ENCODE measurements at places on chromosomes 1 and 21.
A peak's percentile ranks its signal among the peaks of the same experiment; 100 is the strongest.

- H3K27ac ChIP-seq: no peak overlapping the region
- H3K36me3 ChIP-seq: no peaks in the 10 kb centered on the region
- no peaks in the 10 kb centered on the region for H3K4me1 ChIP-seq
- DNase-seq: no peak
- no peaks in the 10 kb centered on the region for H3K27me3 ChIP-seq
Measured at GRCh38 chr1:56675763-56676162, 30.6 kb downstream of the PRKAA2 start.

DNA sequence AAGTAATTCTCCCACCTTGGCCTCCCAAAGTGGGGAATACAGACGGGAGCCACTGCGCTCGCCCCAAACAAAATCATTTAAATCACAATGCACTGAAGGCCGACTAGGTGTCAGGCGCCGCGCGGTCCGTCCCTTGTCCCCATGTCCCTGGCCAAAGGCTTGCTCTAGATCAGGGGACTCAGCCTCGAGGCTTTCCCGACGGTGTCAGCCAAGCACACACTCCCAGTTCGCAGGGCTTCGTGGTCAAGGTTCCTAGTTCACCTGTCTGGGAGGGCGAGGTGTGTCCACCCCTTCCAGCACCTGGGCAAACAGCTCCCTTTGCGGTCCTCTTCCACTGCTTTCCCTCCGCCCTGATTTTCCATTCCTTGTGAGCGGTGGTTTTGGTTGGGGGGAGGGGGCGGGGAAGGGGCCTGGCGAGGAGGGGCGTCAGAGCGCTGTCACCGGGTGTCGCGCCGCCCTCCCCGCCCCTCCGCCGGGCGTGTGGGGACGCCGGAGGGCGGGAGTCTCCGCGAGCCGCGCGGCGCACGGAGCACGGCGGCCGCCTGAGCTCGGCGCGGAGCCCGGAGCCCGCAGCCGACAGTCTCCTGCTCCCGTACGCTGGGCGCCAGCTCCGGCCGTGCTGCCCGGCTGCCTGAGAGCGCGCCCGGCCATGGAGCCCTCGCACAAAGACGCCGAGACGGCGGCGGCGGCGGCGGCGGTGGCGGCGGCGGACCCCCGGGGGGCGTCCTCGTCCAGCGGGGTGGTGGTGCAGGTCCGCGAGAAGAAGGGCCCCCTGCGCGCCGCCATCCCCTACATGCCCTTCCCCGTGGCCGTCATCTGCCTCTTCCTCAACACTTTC, at the start of gene STUM:
Gene STUM, plus strand, starts transcription at position 509 of the 838 bp plus-strand sequence. Its CDS starts 141 bp downstream, at position 650.
- H3K4me1 ChIP-seq: peaks cover 31% of the 10 kb centered on the region
- no peaks in the 10 kb centered on the region for H3K36me3 ChIP-seq
- DNase-seq: no peak

DNA sequence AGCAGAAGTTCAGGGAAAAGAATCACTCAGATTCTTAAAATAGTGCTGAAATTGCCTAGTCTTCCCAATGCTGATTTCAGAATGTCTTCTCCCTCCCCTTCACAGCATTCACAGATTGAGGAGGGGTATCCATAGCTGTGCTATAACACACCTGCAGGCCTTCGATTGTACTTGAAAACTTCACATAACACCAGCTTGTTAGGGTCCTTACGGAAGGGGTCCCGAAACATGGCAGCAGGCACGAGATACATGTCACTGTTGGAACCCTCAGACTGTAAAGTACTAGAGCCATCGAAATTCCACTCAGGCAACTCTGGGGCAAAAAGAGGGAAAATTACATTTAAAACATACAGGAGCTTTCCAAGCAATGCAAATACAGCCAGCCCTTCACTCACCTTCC, 4.6 kb downstream of the GLUL start:
- H3K36me3 ChIP-seq: peaks cover 46% of the 10 kb centered on the region
- peaks cover 21% of the 10 kb centered on the region for H3K4me1 ChIP-seq
- H3K27ac ChIP-seq: no peak overlapping the region
- no peak for DNase-seq

GRCh38 chr1:245933431-245934045, 573.5 kb downstream of the SMYD3 start:
- no peaks in the 10 kb centered on the region for H3K27me3 ChIP-seq
- no peak overlapping the region for H3K4me3 ChIP-seq
- H3K36me3 ChIP-seq: no peaks in the 10 kb centered on the region
- H3K4me1 ChIP-seq: no peaks in the 10 kb centered on the region
- DNase-seq: no peak

GRCh38 chr1:147236959-147237791, 5.3 kb upstream of the CHD1L start:
- no peak for DNase-seq
- H3K27ac ChIP-seq: no peak overlapping the region
- H3K4me1 ChIP-seq: no peaks in the 10 kb centered on the region
- H3K36me3 ChIP-seq: no peaks in the 10 kb centered on the region

DNA sequence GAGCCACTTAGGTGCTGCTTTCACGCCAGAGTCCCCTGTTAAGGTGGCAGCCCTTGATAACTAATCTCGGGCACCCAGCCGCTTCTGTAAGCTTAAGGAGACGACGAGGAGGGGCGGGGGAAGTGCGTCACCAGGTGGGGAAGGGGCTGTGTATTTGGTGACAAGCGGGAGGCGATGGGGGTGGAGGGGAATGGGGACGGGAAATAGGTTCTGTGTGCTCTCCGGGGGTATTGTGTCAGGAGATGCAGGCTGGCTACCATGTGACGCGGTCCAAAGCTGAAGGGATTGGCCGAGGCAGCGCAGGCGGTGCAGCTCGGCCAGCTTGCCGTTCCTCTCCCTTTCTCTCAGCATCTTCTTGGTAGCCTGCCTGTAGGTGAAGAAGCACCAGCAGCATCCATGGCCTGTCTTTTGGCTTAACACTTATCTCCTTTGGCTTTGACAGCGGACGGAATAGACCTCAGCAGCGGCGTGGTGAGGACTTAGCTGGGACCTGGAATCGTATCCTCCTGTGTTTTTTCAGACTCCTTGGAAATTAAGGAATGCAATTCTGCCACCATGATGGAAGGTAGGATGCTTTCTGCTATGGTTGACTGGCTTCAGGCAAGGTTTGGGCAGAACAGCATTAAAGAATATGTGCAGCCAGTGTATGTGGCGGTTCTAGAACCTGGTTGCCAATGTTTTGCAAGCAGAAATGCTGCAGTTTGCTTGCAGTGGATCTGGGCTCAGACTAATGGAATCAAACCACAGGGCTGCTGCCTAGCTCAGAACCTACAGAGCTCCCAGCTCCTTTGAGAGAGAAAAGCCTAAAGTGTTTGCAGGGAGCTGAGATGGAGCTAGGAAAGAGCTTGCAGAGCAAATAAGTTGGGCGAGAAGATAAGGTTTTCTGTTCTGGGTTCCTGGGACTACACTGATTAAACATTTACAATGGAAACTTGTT, at the start of gene SGIP1:
Gene SGIP1, plus strand, starts transcription at position 350 of the 937 bp plus-strand sequence. Its CDS starts 206 bp downstream, at position 556.
- no peaks in the 10 kb centered on the region for H3K27me3 ChIP-seq
- H3K4me3 ChIP-seq: peak within 1 kb of the TSS; percentile 64
- peak within 1 kb of the TSS; percentile 84 for H3K27ac ChIP-seq
- H3K4me1 ChIP-seq: peaks cover 9% of the 10 kb centered on the region
- no peaks in the 10 kb centered on the region for H3K36me3 ChIP-seq

DNA sequence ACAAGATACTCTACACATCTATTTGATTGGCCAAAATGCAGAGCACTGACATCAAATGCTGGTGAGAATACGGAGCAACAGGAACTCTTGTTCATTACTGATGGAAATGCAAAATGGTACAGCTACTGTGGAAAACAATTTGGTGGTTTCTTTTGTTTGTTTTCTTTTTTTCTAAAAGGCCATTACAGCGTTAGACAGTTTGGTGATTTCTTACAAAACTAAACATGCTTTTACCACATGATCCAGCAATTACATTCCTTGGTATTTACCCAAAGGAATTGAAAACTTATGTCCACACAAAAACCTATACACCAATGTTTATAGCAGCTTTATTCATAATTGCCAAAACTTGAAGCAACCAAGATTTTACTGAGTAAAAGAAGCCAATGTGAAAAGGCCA, 66.4 kb upstream of the FBXO28 start:
- H3K4me3 ChIP-seq: no peak overlapping the region
- DNase-seq: no peak
- H3K4me1 ChIP-seq: no peaks in the 10 kb centered on the region

DNA sequence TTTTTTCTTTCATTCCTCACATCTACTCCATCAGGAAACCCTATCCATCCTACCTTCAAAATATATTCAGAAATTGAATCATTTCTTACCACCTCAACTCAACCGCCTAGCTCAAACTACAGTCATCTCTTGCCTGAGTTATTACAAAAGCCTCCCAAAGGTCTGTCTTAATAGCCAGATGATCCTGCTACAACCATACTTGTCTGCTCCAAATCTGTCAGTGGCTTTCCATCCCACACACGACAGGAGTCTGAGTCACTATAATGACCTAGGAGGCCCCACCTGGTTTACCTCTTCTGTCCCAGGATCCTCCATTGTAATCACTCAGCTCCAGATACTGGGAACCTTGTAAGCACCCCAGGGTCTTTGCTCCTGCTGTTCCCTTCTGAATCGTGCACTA, 37.1 kb upstream of the IL12RB2 start:
- H3K36me3 ChIP-seq: no peaks in the 10 kb centered on the region
- no peaks in the 10 kb centered on the region for H3K27me3 ChIP-seq
- no peak overlapping the region for H3K4me3 ChIP-seq
- no peak overlapping the region for H3K27ac ChIP-seq

DNA sequence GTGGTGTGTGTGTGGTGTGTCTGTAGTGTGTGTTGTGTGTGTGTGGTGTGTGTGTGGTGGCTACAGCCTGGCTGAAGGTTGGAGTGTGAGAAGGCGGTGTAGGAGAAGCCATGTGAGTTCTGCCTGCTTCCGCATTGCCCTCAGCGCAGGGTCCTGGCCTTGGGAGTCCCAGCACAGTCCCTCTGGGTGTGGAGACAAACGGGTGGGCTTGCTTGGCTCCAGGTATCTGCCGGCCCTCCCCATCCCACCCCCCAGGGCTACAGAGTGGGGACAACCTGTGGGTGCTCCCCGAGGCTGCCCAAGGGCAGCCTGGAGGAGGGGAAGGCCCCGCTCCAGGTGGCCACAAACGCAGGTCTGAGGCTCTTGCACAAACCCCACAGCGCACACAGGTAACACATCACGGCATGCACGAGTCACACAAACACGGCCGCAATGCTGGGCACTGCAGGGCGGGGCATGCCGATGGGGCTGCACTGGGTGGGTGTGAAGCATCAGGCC, 31.7 kb upstream of the ADARB1 start:
- H3K36me3 ChIP-seq: no peaks in the 10 kb centered on the region
- H3K27ac ChIP-seq: no peak overlapping the region
- H3K27me3 ChIP-seq: no peaks in the 10 kb centered on the region
- peaks cover 6% of the 10 kb centered on the region for H3K4me1 ChIP-seq

DNA sequence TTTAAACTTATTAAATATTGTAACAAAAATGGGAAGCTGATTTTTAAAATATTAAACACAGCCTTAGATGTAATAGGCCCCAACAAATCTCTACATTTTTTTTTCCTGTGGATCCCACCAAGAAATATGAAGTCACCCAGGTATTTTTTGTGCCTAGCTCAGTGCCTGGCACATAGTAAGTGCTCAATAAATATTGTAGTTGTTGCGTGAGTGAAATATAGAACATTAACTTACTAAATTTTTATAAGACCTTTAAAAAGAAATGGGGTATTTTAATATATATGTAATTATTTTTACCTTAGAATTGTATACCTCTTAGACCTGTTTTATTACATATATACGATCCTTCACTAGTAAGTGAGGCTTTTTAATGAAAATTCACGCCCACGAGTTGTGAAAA, 569 bp upstream of the DNAH14 start:
- H3K4me1 ChIP-seq: peaks cover 4% of the 10 kb centered on the region
- no peak overlapping the region for H3K27ac ChIP-seq
- no peak for DNase-seq
- no peaks in the 10 kb centered on the region for H3K27me3 ChIP-seq

GRCh38 chr1:59179673-59180072, 117.2 kb upstream of the FGGY start:
- no peaks in the 10 kb centered on the region for H3K36me3 ChIP-seq
- no peak for DNase-seq
- H3K27me3 ChIP-seq: no peaks in the 10 kb centered on the region
- no peak overlapping the region for H3K27ac ChIP-seq
- peaks cover 3% of the 10 kb centered on the region for H3K4me1 ChIP-seq

DNA sequence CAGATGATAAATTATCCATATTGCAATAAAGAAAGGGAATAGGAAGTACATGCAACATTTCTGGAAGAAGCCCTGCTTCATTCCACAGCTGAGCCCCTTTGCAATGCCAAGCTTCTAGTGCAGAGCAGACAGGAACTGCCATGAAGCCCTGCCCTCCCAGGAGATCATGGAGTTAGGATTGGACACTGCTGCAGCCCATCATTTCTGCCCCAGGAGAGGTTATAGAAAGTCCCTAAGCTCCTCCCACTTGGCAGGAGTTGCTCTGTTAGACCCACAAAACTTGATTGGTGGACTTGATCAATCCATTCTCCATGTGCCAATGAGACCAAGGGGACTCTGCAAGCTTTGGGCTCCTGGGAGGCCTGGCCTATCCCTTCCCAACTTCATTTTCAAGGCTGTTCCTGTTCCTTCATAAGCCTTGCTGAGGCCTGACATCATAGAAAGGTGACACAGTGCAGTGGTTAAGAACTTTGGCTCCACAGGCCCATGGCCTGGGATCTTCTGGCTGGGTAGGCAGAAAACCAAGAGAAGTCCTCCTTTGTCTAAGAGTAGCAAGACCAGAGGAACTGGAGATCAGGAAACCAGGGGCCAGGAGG, 1.3 kb upstream of the LAPTM5 start:
- H3K27me3 ChIP-seq: no peaks in the 10 kb centered on the region
- peak; percentile 62 for DNase-seq
- H3K36me3 ChIP-seq: no peaks in the 10 kb centered on the region

DNA sequence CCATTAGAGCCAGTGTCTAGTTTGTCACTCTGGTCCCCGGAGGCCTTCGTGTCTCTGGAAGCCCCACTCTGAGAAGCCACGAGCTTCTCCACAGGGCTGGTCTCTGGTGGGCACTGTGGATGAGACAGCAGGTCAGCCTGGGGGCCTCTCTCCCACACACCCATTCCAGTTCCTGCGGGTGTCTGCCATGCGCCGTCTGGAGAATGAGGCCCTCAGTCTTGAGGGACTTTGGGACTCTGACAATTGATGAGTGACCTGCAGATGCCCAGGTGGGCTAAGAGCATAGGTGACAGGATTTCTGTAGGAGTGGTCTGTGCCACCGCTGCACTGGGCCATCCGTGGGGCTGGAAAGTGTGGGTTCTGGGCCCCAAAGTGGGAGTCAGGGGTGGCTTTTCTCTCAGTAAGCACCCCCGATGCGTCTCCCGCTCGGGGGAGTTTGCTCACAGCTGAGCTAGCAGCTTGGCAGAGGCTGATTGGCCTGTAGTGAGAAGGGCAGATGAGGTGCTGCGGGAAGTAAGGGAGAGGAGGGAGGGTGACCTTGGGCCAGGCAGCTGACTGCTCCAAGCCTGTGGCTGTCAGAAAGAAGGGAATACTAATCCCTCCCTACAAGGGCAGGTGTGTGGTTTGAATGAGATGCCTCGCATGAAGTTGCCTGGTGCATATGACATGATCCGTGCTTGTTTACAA, 26.4 kb downstream of the LHX4 start:
- no peak overlapping the region for H3K4me3 ChIP-seq
- H3K27me3 ChIP-seq: peaks cover 18% of the 10 kb centered on the region

DNA sequence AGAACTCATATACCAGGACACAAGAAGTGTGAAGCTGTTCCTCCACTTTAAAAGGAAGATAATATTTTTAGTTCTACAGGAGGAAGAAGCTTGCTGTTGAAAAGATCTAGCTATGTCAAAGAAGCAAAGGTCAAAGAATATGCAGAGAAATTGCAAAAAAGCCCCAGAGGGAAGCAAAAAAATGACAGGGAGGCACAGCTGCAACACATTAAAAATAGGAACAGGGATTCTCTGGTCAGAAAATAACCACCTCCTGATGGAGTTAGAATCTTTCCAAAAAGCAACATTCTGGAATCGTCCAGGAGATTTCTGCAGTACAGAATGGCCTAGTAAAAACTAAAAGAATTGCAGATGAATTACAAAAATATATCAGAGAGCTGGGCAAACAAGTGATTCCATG, 238.9 kb upstream of the PRMT6 start:
- H3K4me3 ChIP-seq: no peak overlapping the region
- no peaks in the 10 kb centered on the region for H3K27me3 ChIP-seq
- no peaks in the 10 kb centered on the region for H3K4me1 ChIP-seq
